ENCODE measurements at places on chromosomes 3 and 15. TPM values are rescaled to one million over a fixed set of nuclear protein-coding genes. Genes with fewer than 3 reads are reported as not detected.

The TUSC7 gene
- not detected for total RNA-seq

The SLC12A1 gene
- not detected for total RNA-seq

The DNAJA4 gene
- total RNA-seq: 0.86 TPM

The ZBTB11 gene
- total RNA-seq: 21.6 TPM

The HYAL1 gene
- 7.6 TPM for total RNA-seq

The HHATL gene
- not detected for total RNA-seq

The CCR8 gene
- total RNA-seq: not detected

The CPA3 gene
- not detected for total RNA-seq

The LPP gene
- 43.6 TPM for total RNA-seq

The CCR9 gene
- total RNA-seq: not detected

The MLF1 gene
- 6.9 TPM for total RNA-seq

The ADAMTS9 gene
- 31.8 TPM for total RNA-seq

The SLC28A1 gene
- not detected for total RNA-seq

The GABRB3 gene
- total RNA-seq: under 0.01 TPM

The TM4SF18 gene
- total RNA-seq: 258 TPM

The SLC6A20 gene
- total RNA-seq: not detected

The NIPA2 gene
- 54.9 TPM for total RNA-seq

The IL17RE gene
- total RNA-seq: 0.09 TPM

The STRIT1 gene
- total RNA-seq: not detected

The CCR3 gene
- not detected for total RNA-seq

The TRIM42 gene
- total RNA-seq: not detected

The AEN gene
- total RNA-seq: 40.2 TPM

The DISP2 gene
- total RNA-seq: under 0.01 TPM

The CELF6 gene
- 0.17 TPM for total RNA-seq

The MRPL46 gene
- 15.1 TPM for total RNA-seq

The NOX5 gene
- total RNA-seq: under 0.01 TPM

The KLF13 gene
- total RNA-seq: 34.8 TPM

The AADAC gene
- total RNA-seq: not detected

The ABCC5 gene
- total RNA-seq: 19.1 TPM

The CFAP92 gene
- 1.3 TPM for total RNA-seq

The RASSF1 gene
- 15.3 TPM for total RNA-seq

The CYP1A1 gene
- total RNA-seq: 65.0 TPM

The TGM5 gene
- total RNA-seq: not detected

The CFAP100 gene
- not detected for total RNA-seq

The SNTN gene
- total RNA-seq: not detected

The TMC3 gene
- not detected for total RNA-seq

The SCN5A gene
- total RNA-seq: 9.8 TPM

The TICRR gene
- total RNA-seq: 0.69 TPM

The ENTPD3 gene
- total RNA-seq: under 0.01 TPM

The IGSF11 gene
- total RNA-seq: under 0.01 TPM

The KLHL6 gene
- 0.26 TPM for total RNA-seq

The RARRES1 gene
- total RNA-seq: 0.98 TPM

The SH2D7 gene
- total RNA-seq: not detected

The C2CD4A gene
- total RNA-seq: 2.3 TPM

The IL16 gene
- 3.3 TPM for total RNA-seq

The SEMA6D gene
- total RNA-seq: 1.5 TPM

The ZNF385D gene
- total RNA-seq: 0.86 TPM

The CASR gene
- not detected for total RNA-seq

The SATB1 gene
- total RNA-seq: 3.9 TPM

The SAMMSON gene
- not detected for total RNA-seq

The P2RY13 gene
- not detected for total RNA-seq

All from dermis lymphatic vessel endothelial cell (primary cell).